ENCODE measurements at places on chromosomes 2 and 18.

DNA sequence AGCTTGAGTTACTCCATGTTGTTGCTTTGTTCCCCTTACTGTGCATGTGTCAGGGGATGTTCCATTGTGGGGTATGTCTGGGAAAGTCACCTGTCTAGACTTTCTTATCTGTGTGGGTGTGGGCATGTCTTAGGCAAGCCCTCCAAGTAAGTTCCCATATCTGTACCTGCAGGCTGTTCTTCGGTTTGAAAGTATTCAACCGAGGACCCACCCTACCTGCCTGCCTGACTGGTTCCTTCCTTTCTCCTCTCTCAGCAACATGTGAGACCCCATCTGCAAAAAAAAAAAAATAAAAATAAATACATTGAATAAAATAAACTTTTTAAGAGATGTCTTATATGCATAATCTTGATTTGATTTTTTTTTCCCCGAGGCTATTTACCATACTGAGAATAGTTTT is 622.7 kb downstream of the TDRD15 start:
- DNase-seq = no peak

- DNase-seq = no peak
Observed at GRCh38 chr2:210309548-210310233, 5.3 kb downstream of the MYL1 start.

- no peak for DNase-seq
Observed at GRCh38 chr18:54357082-54357659, 487 bp downstream of the STARD6 start.

- DNase-seq = no peak
Observed at GRCh38 chr2:217899231-217900009, 103.4 kb downstream of the TNS1 start.

- DNase-seq = no peak
Observed at GRCh38 chr2:67879586-67880290, 183.1 kb downstream of the C1D start.

DNA sequence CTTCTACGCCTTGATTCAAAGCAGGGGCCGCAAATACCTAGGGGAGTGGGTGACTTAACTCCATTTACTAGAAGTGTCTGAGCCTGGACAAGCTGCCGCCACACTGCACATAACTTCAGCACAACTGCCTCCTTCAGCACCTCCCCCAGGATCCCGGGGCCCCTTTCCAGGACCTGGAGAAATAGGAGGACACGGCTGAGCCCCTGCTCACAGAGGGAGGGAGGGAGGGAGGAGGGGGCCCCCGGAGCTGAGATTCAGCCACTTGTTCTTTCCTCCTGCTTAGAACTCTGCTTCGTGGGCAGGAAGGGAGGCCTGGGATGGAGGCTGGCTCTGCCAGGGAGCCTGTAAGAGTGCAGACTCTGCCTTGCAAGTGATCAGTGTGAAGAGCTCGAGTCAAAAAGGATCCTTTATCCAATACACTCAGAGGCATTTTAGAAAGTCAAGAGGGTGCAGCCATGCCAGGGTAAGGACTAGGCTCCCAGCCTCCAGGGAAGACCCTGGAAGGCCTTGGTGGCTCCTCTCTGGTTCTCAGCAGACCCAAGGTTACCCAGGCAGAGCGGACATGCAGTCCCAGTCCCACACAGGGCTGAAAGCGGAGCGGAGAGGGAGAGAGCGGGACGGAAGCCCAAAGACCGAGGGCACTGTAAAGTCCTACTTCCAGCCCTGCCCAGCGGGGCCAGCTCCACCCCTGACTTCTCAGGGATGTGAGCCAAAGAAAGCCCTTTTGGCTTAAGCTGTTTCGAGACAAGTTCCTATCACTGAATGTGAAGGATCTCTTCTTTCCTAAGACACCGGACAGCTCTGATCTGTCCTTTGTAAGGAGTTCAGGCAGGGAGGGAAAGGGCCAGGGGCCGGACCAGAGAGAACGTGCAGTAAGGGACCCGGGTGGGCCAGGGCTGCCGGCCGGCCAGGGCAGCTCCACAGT is 8.6 kb upstream of the ARMC9 start:
- DNase-seq = no peak

DNA sequence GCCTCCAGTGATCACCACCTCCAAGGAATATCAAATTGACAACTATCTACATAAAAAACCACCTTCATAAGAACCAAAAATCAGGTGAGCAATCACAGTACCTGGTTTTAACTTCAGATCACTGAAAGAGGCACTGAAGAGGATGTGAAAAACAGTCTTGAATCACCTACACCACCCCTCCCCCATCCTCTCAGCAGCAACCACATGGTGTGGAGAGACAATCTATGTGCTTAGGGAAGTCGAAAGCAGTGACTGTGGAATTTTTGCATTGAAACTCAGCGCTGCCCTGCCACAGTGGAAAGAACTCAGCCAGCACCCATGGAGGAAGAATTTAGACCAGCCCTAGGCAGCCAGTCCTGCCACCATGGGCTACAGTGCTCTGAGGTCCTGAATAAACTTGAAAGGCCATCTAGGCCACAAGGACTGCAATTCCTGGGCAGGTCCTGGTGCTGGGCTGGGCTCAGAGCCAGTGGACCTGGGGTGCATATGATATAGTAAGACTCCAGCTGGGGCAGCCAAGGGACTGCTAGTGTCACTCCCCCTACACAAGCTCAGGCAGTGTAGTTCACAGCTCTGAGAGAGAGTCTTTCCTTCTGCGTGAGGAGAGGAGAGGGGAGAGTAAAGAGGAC is 75.6 kb downstream of the ATL2 start:
- DNase-seq = no peak

GRCh38 chr2:4838626-4839025 is 853.6 kb upstream of the SOX11 start:
- no peak for DNase-seq

DNA sequence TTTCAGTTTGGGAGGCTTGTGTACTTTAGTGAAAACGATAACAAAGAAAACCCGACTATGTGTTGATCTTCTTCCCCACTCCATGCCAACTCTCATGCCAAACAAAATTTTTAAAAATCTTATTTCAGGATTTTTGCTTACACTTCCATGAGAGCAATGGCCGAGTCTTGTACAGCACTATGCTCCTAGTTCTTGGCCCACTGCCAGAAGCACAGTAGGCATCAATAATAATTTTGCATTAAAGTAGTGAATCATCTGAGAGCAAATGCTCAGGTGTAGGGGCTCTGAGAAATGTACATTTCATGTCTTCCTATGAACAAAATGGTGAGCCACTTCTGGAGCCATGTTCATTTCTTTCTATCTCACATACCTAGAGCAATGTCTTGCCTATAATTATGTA is 62.2 kb downstream of the MAP3K19 start:
- no peak for DNase-seq

DNA sequence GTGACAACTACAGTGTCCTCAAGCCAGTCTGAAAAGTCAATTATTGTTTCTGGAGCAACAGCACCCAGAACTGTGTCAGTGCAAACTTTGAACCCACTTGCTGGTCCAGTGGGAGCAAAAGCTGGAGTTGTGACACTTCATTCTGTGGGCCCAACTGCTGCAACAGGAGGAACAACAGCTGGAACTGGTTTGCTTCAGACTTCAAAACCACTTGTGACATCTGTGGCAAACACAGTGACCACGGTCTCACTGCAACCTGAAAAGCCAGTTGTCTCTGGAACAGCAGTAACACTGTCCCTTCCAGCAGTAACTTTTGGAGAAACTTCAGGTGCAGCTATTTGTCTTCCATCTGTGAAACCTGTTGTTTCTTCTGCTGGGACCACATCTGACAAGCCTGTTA is 59.8 kb downstream of the TAF4B start:
- no peak for DNase-seq

DNA sequence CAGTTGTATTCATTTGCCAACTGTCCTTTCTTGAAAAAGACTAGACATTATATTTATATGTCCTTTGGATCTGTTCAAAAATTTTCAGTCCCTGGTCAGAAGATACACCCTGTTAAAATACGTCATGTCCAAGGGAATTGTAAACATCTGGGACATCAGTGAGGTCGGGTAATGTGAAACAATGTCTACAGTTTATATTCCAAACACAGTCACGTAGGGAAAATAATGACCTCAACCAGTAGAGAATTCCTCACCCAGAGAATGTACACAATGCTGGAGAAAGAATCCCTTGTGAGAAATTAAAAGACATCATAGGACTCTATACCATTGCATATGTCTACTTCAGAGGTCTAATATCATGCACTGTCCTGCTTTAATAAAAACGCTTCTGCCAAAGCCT is 888.0 kb upstream of the CHAC2 start:
- DNase-seq = no peak

GRCh38 chr2:234747833-234748559 is 203.8 kb upstream of the SH3BP4 start:
- DNase-seq = no peak

DNA sequence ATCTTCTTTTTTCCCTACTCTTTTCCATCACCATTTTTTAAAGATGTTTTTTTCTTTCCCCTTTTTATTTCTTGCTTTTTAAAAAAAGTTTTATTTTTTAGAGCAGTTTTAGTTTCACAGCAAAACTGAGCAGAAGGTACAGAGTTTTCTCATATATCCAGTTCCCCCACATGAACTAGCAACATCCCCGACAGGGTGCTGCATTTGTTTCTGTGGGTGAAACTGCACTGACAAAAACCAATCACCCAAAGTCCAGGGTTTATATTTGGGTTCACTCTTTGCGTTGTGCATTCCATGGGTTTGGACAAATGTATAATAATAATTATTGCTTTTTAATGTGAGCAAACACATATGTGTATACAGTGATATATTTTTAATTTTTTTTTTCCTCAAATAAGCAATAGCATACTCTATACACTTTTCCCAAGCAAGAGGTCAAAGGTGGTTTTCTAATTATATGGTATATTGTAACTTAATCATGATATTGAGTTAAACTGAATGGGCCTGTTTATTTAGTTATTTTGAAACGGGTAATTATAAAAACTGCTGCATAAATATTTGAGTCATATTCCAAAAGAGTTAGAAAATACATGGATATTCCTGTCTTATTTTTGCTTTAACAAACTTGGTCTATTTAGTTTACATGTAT is 50.3 kb downstream of the NCK2 start:
- DNase-seq = no peak

DNA sequence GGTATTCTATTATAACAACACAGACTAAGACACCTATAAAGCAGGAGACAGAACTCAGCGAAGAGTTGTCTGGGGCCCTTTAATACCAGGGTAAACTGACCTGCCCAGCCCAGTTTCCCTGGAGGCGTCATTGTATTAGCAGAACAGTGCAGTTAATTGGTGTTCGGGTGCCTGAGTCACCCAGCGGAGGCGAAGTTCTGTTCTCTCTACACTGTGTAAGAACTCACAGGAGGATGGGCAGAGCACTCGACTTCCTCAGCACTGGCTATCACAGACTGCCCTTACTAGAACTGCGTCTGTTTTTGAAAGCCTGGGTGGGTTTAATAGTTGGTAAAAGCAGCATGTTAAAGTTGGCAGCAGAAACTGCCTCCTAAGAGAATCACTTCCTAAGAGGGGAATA is 106.5 kb upstream of the ATP8B1 start:
- no peak for DNase-seq

GRCh38 chr2:147577323-147577997 is 267.4 kb upstream of the ACVR2A start:
- no peak for DNase-seq

DNA sequence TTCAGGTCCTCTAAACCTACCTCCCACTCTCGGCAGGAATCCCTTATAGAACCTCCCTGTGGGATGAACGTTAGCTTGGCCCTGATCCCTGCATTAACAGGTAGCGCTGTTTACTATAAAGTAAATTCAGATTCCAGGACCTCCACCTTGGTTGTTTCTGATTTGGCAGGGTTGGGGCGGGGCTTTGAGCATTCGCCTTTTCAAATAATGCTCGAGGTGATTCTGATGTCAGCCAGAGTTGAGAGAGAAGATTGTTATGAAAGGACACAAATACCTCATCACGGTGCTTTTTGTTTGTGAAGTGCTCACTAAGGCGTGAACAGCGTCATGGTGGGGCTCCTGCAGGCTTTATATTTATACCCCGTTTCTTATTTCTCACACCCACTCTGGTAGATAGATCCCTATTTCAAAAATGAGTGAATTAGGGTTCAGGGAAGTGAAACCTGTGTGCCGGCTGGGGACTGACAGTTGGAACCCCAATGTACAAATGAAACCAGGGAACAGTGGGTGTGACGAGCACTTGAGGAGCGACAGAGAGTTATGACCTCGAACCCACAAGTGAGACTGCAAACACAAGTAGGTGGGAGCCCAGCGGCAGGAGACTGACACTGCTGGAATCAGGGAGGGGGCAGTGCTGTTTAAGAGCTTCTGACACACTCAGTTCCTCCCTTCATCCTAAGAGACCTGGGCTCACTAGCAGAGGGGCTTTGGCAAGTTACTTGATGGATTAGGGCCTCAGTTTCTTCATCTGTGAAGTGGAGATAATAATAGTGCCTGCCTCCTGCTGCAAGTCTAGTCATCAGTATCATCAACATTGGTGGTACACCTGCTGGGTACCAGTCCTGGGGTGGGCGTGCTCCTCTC is 14.2 kb upstream of the CXCR4 start:
- DNase-seq = no peak

DNA sequence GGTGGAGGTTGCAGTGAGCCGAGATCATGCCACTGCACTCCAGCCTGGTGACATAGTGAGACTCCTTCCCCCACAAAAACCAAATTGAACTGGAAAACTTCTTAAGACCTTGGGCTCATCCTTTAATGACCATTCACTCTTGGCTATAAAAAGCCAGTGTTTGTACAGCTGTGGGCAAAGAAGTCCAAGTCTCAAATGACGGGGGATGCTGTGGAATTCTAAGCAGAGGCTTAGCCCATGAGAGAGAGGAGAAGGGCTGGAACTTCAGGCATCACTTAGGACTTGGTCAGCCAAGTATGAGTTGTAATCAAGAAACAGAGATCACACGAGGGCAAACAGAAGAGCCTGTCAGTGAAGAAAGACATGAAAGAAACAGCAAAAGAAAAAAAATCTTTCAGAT is 79.3 kb upstream of the POU3F3 start:
- DNase-seq = no peak

DNA sequence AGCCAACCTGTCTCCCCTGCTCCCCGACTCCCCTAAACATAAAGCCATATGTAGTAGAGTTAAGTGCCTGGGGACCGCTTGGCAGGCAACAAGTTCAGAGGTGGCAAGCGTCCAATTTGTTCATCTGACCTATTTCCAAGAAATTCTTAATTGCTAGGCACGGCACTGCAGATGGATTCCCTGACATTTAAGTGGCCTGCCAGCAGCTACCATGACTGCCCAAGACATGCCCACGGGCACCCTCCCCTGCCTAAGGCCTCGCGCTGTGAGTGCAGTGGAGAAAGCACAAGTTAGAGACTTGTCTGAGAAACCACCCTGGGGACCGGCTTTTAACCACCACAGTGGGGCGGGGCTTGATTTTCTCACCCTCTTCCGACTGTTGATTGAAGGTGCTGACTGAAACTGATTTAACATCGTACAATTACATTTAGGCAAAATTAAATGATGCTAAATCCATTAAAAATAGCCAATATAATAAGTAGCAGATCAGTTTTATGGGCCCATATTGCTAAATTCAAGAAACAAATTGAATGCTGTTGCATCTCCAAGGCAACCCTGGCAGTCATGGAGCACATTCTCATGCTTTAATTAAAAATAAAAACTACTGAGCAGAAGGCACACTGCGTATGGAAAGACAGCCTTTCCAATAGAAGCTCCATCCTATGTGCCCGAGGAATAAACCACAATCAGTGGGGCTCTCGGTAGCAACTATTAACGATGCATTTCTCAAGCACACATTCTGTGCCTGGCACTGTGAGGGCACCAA is 163.6 kb upstream of the ACAA2 start:
- no peak for DNase-seq

- no peak for DNase-seq
Observed at GRCh38 chr2:174247474-174248186, 702 bp downstream of the OLA1 start.

- no peak for DNase-seq
Observed at GRCh38 chr2:148640767-148641166, 3.8 kb upstream of the EPC2 start.

- DNase-seq = no peak
Observed at GRCh38 chr2:72562451-72563153, 263.2 kb downstream of the EXOC6B start.
